ENCODE measurements at places on chromosomes 7 and 10. TPM values are rescaled to one million over a fixed set of nuclear protein-coding genes. Genes with fewer than 3 reads are reported as not detected.

DNA sequence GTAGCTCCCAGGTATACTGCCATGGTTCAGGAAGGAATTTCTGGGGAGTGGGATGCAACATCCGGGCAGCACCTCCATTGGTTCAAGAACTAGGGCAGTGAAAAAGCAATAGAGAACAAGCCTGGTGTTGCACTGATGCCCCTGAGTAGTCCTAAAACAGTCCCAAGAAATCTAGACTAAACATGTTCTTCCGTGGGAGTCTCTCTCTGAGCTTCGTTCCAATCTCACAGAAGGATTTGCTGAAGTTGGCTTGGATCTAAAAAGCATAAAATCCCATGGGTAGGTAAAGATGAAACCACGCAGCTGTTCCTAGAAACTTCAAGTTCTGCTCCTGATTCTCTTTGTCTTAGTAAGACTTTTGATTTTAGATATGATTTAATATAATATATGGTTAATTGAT lies 154.5 kb downstream of the PLXDC2 start:
- no peaks in the 10 kb centered on the region for H3K4me1 ChIP-seq
- H3K27me3 ChIP-seq = no peaks in the 10 kb centered on the region
- H3K36me3 ChIP-seq = no peaks in the 10 kb centered on the region
- H3K27ac ChIP-seq = no peak overlapping the region
- H3K4me3 ChIP-seq = no peak overlapping the region
- DNase-seq = no peak

DNA sequence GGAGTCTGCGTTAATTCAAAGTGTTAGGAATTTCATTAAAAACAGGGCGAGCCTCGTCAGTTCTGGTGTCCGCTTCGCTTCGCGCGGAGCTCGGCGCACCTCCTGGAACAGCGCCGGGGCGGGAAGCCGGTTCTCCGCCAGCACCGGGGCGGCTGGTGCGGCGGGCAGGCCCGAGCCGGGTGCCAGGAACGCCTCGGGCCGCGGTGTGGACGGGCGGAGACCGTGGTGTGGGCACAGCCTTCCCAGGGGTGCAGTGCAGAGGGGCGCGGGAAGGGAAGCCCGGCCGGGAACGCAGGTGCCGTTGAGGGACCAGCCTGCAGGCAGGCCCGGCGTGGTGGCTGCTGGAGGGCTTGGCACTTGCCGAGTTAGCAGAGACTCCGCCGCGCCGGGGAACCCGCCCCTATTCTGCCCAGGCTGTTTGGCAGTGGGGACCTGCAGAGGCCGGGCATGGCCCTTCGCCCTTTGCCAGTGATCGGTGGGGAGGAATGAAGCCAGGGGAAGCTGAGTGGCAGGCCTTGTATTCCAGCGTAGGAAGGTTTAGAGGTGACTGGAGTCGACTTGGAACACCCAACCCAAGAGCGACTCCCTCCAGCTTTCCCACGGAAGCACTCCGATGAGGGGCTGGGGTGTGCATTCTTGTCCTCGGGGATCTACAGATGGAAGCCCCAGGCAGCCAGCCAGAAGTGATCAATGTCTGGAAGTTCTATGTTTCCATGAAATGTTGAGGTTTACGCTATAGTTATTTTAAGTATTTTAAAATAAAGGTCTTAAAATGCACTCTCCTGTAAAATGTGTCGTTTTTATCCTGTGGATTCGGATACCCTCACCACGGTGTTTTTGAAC lies 945 bp upstream of the RHEB start:
- no peaks in the 10 kb centered on the region for H3K27me3 ChIP-seq
- H3K27ac ChIP-seq = peak overlapping the region; percentile 69
- H3K36me3 ChIP-seq = no peaks in the 10 kb centered on the region
- peaks cover 13% of the 10 kb centered on the region for H3K4me1 ChIP-seq
- H3K4me3 ChIP-seq = peak overlapping the region; percentile 62

DNA sequence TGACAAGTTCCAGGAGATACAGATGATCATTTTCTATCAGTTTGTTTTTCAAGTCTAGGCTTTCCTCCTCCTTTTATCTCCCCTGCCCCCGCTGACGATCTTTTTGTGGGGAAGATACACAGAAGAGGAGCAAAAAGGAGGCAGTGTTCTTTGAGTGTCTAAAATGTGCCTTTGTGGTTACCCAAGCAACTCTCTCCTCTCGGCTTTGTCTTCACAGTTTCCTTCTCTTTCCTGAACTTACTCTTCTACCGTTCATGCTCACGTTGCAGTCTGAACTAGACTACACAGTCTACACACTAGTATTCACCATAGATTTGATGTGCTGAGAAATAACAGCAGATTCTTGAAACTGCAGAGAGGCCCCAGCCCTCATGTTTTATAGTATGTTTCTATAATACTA lies 23.6 kb downstream of the CEP41 start:
- DNase-seq = no peak
- no peak overlapping the region for H3K27ac ChIP-seq
- H3K36me3 ChIP-seq = no peaks in the 10 kb centered on the region
- H3K27me3 ChIP-seq = no peaks in the 10 kb centered on the region
- H3K4me3 ChIP-seq = no peak overlapping the region

- no peak for DNase-seq
- no peaks in the 10 kb centered on the region for H3K36me3 ChIP-seq
- H3K27me3 ChIP-seq = peaks cover 4% of the 10 kb centered on the region
- H3K4me3 ChIP-seq = no peak overlapping the region
- H3K4me1 ChIP-seq = no peaks in the 10 kb centered on the region
- H3K27ac ChIP-seq = no peak overlapping the region
These were observed 88.2 kb upstream of the GPR26 start for GRCh38 chr10:123577921-123578461.

- H3K36me3 ChIP-seq = no peaks in the 10 kb centered on the region
- DNase-seq = no peak
- H3K27ac ChIP-seq = no peak overlapping the region
- H3K4me3 ChIP-seq = no peak overlapping the region
These were observed 156.2 kb upstream of the GALNT17 start for GRCh38 chr7:70975754-70976153.

DNA sequence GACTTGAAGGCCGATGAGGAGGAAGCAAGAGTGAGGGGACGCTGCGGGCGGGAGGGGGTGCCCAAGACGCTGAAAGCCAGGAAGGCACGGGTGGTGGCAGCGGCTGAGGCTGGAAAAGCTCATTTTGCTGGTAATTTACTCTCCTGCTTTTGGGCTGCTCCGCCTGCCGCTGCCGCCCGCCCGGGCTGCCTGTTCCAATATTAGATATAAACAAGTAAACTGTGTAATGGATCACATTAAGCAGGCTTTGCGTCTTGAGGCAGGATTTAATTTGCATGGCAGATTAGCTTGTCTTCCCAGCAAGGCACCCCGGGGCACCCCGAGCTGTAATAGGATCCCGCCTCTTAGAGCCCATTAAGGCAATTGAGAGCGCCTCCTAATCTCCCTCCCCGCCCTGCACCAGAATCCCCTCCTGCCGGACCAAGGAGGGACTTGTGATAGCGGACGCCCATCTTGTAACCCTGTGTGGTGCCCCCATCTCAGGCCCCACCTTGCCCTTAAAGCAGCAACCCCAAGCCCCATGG lies 46.1 kb upstream of the SLF2 start:
- no peaks in the 10 kb centered on the region for H3K36me3 ChIP-seq
- H3K4me1 ChIP-seq = no peaks in the 10 kb centered on the region
- H3K27ac ChIP-seq = no peak overlapping the region
- no peak overlapping the region for H3K4me3 ChIP-seq
- H3K27me3 ChIP-seq = no peaks in the 10 kb centered on the region
- DNase-seq = no peak

GRCh38 chr10:129055986-129056385 lies 411.1 kb upstream of the MGMT start:
- H3K4me3 ChIP-seq = no peak overlapping the region
- no peak overlapping the region for H3K27ac ChIP-seq
- DNase-seq = peak; percentile 91

- H3K36me3 ChIP-seq = no peaks in the 10 kb centered on the region
- H3K4me1 ChIP-seq = no peaks in the 10 kb centered on the region
- H3K27ac ChIP-seq = no peak overlapping the region
- DNase-seq = peak; percentile 50
- H3K4me3 ChIP-seq = no peak overlapping the region
These were observed 131.2 kb downstream of the PRKAG2 start for GRCh38 chr7:151745706-151746105.

- H3K27ac ChIP-seq = no peak overlapping the region
- DNase-seq = no peak
- H3K4me1 ChIP-seq = no peaks in the 10 kb centered on the region
- no peaks in the 10 kb centered on the region for H3K36me3 ChIP-seq
These were observed 177.6 kb upstream of the SLC25A13 start for GRCh38 chr7:96499532-96499931.

DNA sequence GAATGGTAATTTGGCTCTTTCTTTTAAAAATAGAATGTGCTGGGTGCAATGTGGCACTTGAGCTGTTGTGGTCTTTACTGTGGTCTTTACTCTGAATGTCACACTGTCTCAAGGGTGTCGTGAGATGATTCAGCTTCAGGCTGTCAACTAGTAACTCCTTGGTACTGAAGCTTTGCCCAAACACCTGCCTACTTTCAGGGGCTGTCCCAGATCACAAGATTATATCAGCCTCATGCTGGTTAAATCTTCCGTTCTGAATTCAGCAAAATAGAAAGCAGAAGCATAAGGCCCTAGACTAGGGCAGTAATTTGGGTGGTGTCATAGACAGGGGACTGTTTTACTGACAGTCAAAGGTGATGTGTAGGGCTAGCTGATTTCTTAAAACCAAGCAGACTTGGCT lies 110.9 kb downstream of the BAMBI start:
- no peak for DNase-seq
- H3K27ac ChIP-seq = no peak overlapping the region
- H3K27me3 ChIP-seq = no peaks in the 10 kb centered on the region
- peaks cover under 1% of the 10 kb centered on the region for H3K4me1 ChIP-seq
- H3K4me3 ChIP-seq = no peak overlapping the region

DNA sequence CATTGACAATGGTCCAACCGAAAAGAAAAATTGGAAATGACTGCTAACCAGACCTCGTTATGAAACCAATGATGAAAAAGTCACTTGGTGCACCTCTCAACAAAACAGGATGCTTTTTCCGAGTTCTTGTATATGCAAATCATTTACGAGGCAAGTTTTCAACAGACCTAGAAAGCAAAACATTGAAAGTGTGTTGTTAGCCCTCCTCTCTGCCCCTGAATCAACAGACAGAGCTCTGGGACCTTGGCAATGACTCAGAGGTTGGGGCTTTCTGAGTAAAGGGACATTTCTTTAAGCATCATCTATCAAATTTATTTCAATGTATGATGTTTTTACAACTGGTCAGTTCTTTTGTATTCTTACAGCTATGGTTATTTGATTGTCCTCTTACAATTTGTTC lies 16.3 kb upstream of the DKK1 start:
- H3K4me1 ChIP-seq = no peaks in the 10 kb centered on the region
- H3K36me3 ChIP-seq = no peaks in the 10 kb centered on the region

GRCh38 chr7:29647020-29647654 lies 83.5 kb downstream of the PRR15 start:
- no peak for DNase-seq
- H3K27me3 ChIP-seq = no peaks in the 10 kb centered on the region
- no peaks in the 10 kb centered on the region for H3K4me1 ChIP-seq
- no peak overlapping the region for H3K4me3 ChIP-seq

GRCh38 chr7:69217516-69218350 lies 380.5 kb upstream of the AUTS2 start:
- no peak for DNase-seq
- no peaks in the 10 kb centered on the region for H3K27me3 ChIP-seq
- no peak overlapping the region for H3K4me3 ChIP-seq
- H3K27ac ChIP-seq = no peak overlapping the region
- no peaks in the 10 kb centered on the region for H3K36me3 ChIP-seq
- no peaks in the 10 kb centered on the region for H3K4me1 ChIP-seq

GRCh38 chr7:52018680-52019054 lies 702.1 kb upstream of the COBL start:
- H3K4me3 ChIP-seq = no peak overlapping the region
- H3K27me3 ChIP-seq = no peaks in the 10 kb centered on the region
- H3K36me3 ChIP-seq = no peaks in the 10 kb centered on the region
- H3K27ac ChIP-seq = no peak overlapping the region
- H3K4me1 ChIP-seq = no peaks in the 10 kb centered on the region

GRCh38 chr7:457814-458510 lies 61.7 kb downstream of the PDGFA start:
- no peak overlapping the region for H3K4me3 ChIP-seq
- H3K27me3 ChIP-seq = no peaks in the 10 kb centered on the region
- no peaks in the 10 kb centered on the region for H3K36me3 ChIP-seq
- no peaks in the 10 kb centered on the region for H3K4me1 ChIP-seq
- H3K27ac ChIP-seq = no peak overlapping the region

- H3K36me3 ChIP-seq = no peaks in the 10 kb centered on the region
- H3K4me3 ChIP-seq = no peak overlapping the region
- peak; percentile 55 for DNase-seq
- H3K27ac ChIP-seq = no peak overlapping the region
- H3K27me3 ChIP-seq = no peaks in the 10 kb centered on the region
- H3K4me1 ChIP-seq = no peaks in the 10 kb centered on the region
These were observed 189.8 kb downstream of the HECW1 start for GRCh38 chr7:43302211-43302711.

DNA sequence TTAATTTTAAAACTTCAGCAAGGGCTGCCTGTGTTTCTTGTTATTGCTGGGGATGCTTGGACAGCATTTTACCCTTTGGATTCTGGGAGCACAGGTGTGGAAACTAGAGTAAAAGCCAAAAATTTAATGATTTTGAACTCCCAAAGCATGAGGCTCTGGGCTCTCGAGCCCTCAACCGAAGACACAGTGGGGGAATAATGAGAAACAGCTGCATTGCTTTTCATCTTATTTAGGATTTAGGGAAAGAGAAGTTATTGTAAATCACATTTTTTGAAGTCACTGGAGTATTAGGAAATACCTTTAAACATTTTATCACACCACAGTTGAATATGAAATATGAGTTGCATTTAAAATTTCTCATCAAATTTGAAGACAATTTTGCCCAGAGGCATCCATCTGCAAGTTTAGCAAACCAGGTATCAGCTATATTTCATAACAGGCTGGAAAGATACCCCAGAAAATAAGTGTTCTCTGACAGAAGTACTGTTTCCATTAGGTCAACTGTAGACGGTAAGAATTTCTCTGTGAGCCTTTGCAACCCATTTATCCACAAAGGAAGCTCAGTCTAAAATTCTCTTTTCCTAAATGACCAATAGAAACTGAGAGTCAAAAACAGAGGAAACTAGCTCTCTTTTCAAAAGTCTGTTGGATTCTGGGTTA lies 290.6 kb upstream of the PHYHIPL start:
- no peak for DNase-seq
- H3K4me3 ChIP-seq = no peak overlapping the region
- H3K27me3 ChIP-seq = no peaks in the 10 kb centered on the region
- no peaks in the 10 kb centered on the region for H3K4me1 ChIP-seq
- no peak overlapping the region for H3K27ac ChIP-seq
- H3K36me3 ChIP-seq = no peaks in the 10 kb centered on the region

GRCh38 chr7:151426441-151426903 lies 13.5 kb downstream of the CRYGN start:
- H3K27me3 ChIP-seq = no peaks in the 10 kb centered on the region
- peak; percentile 64 for DNase-seq
- H3K4me3 ChIP-seq = no peak overlapping the region
- H3K4me1 ChIP-seq = no peaks in the 10 kb centered on the region

- H3K27ac ChIP-seq = no peak overlapping the region
- no peaks in the 10 kb centered on the region for H3K36me3 ChIP-seq
- H3K4me3 ChIP-seq = no peak overlapping the region
- no peaks in the 10 kb centered on the region for H3K27me3 ChIP-seq
- no peaks in the 10 kb centered on the region for H3K4me1 ChIP-seq
- no peak for DNase-seq
These were observed 86.6 kb downstream of the CALN1 start for GRCh38 chr7:72325561-72325960.

- no peaks in the 10 kb centered on the region for H3K36me3 ChIP-seq
- no peaks in the 10 kb centered on the region for H3K4me1 ChIP-seq
- no peak overlapping the region for H3K27ac ChIP-seq
- DNase-seq = no peak
- H3K4me3 ChIP-seq = no peak overlapping the region
- H3K27me3 ChIP-seq = no peaks in the 10 kb centered on the region
These were observed 36.2 kb downstream of the PDLIM1 start for GRCh38 chr10:95254629-95255028.

Gene SH2D4B
- 0.09 TPM for total RNA-seq

Gene C10orf62
- total RNA-seq = 1.6 TPM

Gene DENND11
- total RNA-seq = 22.6 TPM

Gene MRLN
- not detected for total RNA-seq
